ENCODE measurements at places on chromosomes 4 and X. TPM values are rescaled to one million over a fixed set of nuclear protein-coding genes. Genes with fewer than 3 reads are reported as not detected.

Gene TBC1D9
- 14.2 TPM for polyA plus RNA-seq

Gene PIR
- 27.8 TPM for polyA plus RNA-seq

Gene PRKG2
- 0.19 TPM for polyA plus RNA-seq

Gene GCNA
- 0.82 TPM for polyA plus RNA-seq

Gene SMIM10L2A
- 1.4 TPM for polyA plus RNA-seq

Gene SH3D19
- polyA plus RNA-seq, result 57.1 TPM

Gene NLRP2B
- polyA plus RNA-seq, result not detected

Gene BEX1
- 5.7 TPM for polyA plus RNA-seq

Gene NPY1R
- 1.1 TPM for polyA plus RNA-seq

Gene WDFY3
- polyA plus RNA-seq, result 20.6 TPM

Gene ARHGEF9
- polyA plus RNA-seq, result 32.2 TPM

Gene INPP4B
- 4.7 TPM for polyA plus RNA-seq

Gene NDST3
- polyA plus RNA-seq, result 0.04 TPM

Gene TRAM1L1
- 2.6 TPM for polyA plus RNA-seq

Gene NXF3
- polyA plus RNA-seq, result 0.08 TPM

Gene TMSB15C
- 1.4 TPM for polyA plus RNA-seq

Gene CFAP99
- 0.06 TPM for polyA plus RNA-seq

Gene KCTD8
- 0.13 TPM for polyA plus RNA-seq

Gene HSFX3
- polyA plus RNA-seq, result not detected

Data from urinary bladder (tissue), 4 donors.